Thoracic aorta (tissue), 2 donors: ENCODE measurements at places on chromosomes 6 and 20.

DNA sequence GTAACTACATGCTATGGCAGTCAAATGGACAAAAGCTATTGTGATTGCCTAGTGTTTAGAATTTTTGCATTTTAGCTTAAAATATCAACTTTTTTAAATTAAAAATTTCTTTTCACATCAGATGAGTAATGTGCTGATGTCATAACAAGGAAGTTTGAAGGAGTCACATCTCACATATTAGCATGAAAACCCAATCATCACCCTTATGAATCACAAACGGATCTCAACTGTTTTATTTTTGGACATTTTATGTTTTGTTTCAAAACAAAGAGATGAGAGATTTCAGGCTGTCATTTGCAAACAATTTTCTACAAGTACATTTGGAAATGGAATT, 53.6 kb upstream of the TRERF1 start:
- no peak for DNase-seq

- no peak for DNase-seq
Observed at GRCh38 chr20:50601511-50602431, 89.6 kb downstream of the RIPOR3 start.

DNA sequence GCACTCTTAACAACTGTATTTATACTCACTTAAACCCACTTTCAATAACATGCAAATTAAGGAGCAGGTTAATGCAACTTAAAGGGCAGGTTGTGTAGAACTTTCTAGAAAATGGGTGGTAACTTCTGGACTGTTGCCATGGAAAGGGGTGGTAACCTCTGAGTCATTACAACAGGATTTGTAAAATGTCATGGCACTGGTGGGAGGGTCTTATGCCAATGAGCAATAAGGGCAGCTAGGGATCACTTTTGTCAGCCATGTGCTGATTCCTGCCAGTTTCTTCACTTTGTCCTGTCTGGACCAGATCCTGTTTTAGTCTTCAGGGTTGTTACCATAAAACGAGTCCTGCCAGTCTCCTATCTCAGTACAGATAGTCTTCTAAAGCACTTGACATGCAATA, 560.5 kb upstream of the PTCHD4 start:
- DNase-seq: no peak

- no peak for DNase-seq
Observed at GRCh38 chr6:115618256-115618655, 442.4 kb downstream of the FRK start.

- no peak for DNase-seq
Observed at GRCh38 chr6:56775498-56776166, 132.9 kb upstream of the DST start.

DNA sequence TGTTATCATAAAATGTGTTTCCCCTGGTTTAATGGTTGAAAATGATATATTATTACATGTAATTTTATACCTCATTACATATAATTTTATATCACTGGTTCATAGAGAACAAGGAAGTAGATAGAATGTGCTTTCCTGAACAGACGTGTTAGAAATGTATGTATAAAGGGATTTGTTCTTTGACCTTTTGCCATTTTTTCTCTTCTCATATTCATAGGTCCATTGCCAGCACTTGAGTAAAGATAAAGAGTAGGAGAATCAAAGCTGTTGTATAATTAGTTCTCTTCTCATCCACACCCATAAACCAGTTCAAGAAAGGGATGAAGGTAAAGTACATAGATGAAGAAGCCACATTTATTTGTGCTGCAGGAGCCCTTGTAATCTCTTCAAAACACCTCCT, 46.7 kb downstream of the RNF217 start:
- no peak for DNase-seq

GRCh38 chr6:143949962-143950361, 58.1 kb downstream of the PLAGL1 start:
- no peak for DNase-seq
